Thyroid gland (tissue), 4 donors: ENCODE measurements at places on chromosomes 5 and 9. TPM values are rescaled to one million over a fixed set of nuclear protein-coding genes. Genes with fewer than 3 reads are reported as not detected.

- H3K27ac ChIP-seq: no peak overlapping the region
- no peak for DNase-seq
- peaks cover 4% of the 10 kb centered on the region for H3K4me1 ChIP-seq
- H3K4me3 ChIP-seq: no peak overlapping the region
- no peaks in the 10 kb centered on the region for H3K27me3 ChIP-seq
Observed at GRCh38 chr9:133677126-133678010, 41.2 kb downstream of the DBH start.

GRCh38 chr9:91211414-91211813 is 150.3 kb downstream of the AUH start:
- H3K4me3 ChIP-seq: no peak overlapping the region
- DNase-seq: no peak
- H3K27ac ChIP-seq: no peak overlapping the region
- H3K4me1 ChIP-seq: peaks cover 12% of the 10 kb centered on the region

DNA sequence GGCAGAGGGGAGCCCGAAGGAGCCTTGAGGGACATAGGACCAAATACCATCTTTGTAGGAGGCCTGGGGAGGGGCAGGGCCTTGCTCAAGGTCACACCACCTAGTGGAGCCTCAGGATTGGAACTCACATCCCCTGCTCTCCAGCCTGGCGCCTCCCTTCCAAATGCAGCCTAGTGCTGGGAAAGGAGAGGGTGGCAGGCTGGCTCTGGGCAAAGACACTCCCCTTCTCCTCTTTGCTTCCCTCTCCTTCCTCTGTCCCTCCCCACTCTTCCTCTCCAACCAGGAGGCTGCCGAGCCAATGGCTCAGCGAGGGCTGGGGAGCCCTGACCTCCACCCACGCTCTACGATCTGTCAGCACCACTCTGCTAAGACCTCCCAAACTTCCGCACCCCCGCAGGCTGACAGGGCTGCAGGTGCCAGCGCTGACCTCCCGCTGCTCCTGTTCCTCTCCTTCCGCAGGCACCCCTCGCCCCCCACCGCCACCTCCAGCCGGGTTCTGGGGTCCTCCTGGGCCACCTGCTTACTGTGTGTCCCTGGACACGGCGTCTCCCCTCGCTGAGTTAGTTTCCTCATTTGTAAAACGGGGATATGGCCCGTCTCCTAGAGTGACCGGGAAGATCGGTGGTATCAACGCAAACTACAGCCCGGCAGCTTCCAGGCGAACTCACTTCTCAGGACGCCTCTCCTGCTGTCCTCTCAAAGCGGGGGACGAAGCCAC is 52.9 kb downstream of the C9orf50 start:
- peak overlapping the region; percentile 92 for H3K27ac ChIP-seq
- DNase-seq: peak; percentile 56
- H3K27me3 ChIP-seq: no peaks in the 10 kb centered on the region
- peaks cover 43% of the 10 kb centered on the region for H3K4me1 ChIP-seq

- H3K27ac ChIP-seq: no peak overlapping the region
- H3K36me3 ChIP-seq: no peaks in the 10 kb centered on the region
- DNase-seq: no peak
- no peaks in the 10 kb centered on the region for H3K4me1 ChIP-seq
- H3K27me3 ChIP-seq: no peaks in the 10 kb centered on the region
Observed at GRCh38 chr9:126546036-126546435, 67.7 kb upstream of the LMX1B start.

DNA sequence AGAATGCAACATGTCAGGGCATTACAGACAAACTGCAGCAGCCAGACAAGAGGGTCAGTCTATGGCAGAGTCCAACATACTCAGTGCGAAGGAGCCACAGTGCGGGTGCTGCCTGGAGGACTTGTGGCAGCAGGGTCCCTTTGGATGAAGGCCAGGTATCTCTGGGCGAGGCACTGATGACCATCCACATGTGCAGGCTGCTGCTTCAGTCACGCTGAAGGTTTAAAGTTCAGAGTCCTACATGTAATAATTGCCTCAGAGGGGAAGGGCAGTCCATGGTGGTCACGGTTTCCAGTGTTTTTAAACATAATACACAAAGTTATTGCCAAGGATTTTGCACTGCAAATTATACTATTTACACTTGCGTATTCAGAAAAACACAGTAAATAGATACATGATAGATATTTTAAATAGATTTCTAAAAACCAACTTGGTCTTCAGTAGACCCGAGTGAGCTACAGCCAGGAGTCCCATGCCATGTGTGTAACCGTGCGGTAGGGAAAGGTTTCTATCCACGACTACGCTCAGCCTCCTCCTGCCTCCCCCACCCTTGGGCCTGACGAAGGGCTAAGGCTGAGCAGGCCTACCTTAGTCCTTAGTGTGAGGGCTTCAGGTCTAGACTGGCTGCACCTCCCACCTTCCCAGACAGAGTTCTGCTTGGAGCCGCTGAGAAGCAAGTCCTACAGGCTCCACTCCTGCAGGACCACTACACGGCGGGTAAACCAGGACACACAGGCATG is 76.2 kb downstream of the GPR21 start:
- peaks cover 21% of the 10 kb centered on the region for H3K36me3 ChIP-seq
- DNase-seq: no peak
- H3K27ac ChIP-seq: no peak overlapping the region

ZNF454 gene
- total RNA-seq: 3.7 TPM

BARHL1 gene
- total RNA-seq: not detected
